Cerebellar cortex (tissue), 1 donor: ENCODE measurements at places on chromosomes 11 and 22.

GRCh38 chr11:83282084-83282716 lies 4.0 kb downstream of the CCDC90B start:
- no peak for DNase-seq

GRCh38 chr11:2570841-2571597 lies 126.2 kb downstream of the KCNQ1 start:
- DNase-seq: no peak

DNA sequence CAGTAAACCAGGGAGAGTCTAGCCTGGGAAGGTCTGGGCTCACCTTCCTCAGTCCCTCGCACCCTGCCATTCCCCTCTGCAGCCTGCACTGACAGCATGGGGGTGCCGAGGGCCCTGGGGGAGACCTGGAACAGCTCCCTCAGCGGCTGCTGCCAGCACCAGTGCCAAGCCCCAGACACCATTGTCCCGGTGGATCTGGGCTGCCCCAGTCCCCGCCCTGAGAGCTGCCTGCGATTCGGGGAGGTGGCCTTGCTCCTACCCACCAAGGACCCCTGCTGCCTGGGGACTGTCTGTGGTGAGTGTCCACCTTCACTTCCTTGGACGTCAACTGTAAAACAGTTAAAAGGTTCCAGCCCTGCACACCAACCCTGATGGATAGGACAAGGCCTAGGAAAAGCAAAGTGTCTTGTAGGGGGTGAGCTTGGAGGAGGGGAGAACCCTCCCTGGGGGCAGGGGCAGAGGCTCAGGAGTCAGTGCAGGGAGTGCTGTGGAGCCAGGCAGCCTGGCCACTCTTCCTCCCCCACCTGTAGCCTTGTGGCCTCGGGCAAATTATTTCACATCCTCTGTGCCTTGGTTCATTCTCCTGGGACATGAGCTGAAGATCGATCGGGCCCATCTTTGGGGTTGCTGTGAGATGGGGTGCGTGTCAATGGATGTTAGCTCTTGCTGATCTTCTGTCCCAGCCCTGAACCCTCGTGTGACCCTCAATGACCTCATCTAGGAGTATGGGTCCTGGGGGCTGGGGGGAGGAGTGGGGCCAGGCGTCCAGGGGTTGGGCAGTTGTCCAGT lies 85.2 kb upstream of the MYOD1 start:
- no peak for DNase-seq

GRCh38 chr11:75200531-75200930 lies 40.0 kb upstream of the TPBGL start:
- no peak for DNase-seq

- DNase-seq: peak; percentile 79
Observed at GRCh38 chr11:3984896-3985295, 109.7 kb upstream of the RRM1 start.

- no peak for DNase-seq
Observed at GRCh38 chr11:109514313-109515018, 92.5 kb downstream of the C11orf87 start.

- DNase-seq: no peak
Observed at GRCh38 chr11:94639901-94640721, 72.9 kb downstream of the PIWIL4 start.

DNA sequence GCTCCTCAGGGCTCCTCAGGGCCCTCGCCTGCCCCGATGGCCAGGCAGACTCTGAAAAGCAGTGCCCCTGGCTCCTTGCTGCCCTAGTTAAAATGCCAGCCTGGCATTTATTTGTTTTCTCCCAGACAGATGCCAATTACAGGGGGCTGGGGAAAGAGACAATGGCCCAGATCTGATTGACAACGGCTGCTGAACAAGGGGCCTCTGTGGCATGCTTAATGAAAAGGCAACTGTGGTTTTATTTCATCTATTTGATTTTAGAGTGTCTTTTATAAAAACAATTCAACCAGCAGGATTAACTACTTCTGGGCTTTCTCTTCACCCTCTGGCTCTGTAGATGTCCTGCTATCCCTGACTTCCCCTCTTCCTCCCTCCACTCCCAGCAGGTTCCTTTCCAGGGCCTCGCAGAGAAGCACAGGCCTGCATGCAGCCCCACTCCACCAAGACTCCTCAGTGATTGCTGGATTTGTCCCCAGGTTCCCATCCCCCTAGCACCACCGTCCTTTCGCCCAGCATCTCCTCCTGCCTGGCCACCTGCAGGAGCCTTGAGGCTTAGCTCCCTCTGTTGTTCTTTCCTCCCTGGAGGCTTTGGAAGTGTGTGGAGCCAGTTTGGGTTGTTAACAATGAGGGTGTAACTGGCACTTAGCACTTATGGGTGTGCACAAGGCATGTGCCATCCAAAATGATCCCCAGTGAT lies 171.1 kb downstream of the TENM4 start:
- DNase-seq: no peak

DNA sequence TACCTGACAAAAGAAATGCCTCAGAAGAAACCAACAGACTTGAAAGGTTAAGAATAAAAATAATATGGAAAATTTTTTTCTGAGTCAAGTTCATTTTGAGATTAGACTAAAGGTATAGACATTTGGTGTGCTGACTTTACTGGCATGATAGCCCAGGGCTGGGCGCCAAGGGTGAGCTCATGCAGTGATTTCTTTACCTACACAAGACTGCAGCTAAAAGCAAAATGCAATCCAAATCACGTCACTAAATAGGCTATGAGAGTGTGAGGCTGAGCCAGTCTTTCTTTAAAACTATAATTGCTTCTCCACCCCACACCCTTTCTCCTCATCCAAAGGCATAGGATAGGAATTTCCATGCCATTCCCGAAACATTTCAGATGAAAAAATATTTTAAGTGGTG lies 196.5 kb downstream of the FAM76B start:
- peak; percentile 6 for DNase-seq

DNA sequence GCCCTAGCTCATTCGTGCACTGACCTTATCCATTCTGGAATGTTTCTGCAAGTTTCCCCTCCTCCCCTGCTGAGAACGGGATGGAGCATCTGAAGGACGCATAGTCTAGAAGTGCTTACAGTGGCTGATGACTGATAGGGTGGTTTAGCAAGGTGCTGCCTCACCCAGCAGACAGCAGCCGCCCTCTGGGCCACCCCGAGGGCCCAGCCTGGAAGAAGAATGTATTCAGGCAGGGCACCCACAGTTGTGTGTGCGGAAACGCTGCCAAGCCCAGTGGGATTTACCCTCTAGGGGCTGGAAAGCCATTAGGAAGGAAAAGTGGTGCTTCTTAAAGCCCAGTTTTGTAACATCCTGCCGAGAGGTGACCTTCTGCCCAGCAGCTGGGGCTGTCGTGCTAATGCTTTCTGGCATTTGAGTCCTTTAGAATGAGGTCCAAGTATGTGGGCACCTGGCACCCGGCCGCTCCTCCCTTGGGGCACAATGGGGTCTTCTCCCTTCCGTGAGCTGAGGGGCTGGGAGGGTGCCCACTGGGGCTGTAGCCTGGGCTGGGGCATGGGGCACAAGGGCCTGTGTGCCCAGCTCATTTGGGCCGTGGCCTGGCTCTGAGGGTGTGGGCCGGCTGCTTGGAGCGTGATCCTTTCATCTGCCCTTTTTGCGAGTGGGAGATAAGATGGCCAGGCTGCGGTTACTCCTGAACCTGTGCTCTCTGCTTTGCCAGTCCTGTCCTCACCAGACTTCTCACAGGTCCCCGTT lies 14.4 kb downstream of the FBLN1 start:
- DNase-seq: no peak

DNA sequence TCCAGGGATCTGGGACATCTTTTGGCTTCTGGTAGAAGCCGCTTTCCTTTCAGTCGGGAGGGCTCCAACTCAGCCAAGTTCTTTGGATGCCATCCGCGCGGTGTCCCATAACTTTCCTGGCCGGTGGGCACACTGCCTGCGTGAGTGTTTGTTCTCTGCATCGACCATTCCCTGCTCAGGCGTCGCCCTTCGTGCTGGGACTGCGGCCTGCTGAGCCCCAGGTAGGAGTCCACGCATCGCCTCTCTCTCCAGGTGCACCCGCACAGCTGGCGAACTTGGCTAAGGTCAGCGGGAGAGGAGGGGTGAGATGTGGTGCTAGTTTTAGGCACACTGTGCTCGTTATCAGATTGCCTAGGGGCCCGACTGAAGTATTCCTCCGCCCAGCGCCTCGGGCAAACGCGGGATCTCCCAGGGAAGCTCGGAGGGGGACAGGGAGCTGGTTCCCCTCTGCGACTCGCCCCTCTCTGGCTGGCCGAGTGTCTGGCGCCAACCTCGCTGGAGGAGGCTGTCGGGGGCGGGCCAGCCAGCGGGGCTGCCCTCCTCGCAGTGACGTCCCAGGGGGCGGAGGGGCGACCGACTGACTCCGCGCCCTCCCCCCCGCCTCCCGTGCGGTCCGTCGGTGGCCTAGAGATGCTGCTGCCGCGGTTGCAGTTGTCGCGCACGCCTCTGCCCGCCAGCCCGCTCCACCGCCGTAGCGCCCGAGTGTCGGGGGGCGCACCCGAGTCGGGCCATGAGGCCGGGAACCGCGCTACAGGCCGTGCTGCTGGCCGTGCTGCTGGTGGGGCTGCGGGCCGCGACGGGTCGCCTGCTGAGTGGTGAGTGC lies at the start of gene LAYN:
TSS of gene LAYN (plus strand) at position 607 of the 823 bp plus-strand sequence. CDS start at position 731, 124 bp downstream.
- DNase-seq: no peak

DNA sequence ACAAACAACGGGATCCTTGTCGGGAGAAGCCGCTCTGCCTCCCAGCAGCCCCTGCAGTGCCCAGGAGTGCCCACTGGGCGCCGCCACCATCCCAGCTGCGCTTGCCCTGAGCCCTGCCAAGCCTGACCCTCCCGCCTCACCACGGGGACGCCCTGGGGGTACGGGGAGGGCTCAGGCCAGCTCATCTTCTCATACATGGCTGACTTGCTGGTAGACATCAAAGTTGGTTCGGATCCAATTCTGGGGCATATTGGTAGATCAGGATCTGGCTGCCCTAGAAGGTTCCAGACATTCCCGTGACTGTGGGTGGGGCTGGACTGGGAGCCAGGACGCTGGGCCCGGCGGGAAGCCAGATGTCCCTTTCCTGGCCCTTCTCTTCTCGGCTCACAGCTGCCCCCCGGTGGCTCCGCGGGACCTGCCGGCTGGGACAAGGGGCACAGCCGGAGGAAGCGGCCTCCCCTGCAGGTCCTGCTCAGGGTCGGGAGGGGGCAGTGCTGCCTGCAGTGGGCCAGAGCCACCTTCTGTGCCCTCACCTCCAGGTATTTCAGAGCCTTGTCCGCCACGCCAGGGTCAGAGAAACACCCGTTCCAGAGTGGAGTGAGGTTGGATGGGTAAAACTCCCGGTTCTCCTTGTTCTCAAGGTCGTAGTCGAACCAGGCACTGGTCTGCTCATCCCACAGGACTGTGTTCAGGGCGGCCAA lies 10.6 kb upstream of the TREH start:
- peak; percentile 90 for DNase-seq

DNA sequence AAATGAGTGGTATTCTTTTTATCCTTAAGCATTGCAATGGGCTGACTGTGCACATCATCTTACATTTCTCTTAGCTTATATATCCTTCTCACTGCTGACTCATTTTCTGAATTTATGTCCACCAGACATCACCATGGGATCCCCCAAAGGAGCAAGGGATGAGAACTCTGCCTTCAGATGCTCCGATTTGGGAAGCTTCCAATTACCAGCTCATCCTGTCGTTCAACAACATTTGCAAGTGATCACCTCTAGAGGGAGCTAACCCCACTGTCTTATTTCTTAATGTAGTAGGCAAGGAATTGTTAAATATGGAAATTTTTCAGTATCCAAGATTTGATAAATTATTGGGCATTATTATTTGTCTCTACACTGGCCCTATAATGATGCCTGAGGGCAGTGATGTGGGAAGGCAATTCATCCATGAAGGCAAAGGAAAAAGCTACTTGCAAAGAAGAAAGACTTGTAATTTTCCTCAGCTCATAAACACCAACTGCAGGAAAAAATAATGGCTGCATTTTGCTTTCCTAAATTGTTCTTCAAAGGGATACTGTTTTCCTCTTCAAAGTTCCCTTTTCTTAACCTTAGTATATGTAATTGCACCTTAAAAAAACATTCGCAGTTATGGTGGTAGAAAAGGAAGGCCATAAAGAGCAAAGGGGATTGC lies 102.4 kb upstream of the FSHB start:
- DNase-seq: peak; percentile 26

- no peak for DNase-seq
Observed at GRCh38 chr11:113265362-113265761, 49.0 kb upstream of the TTC12 start.

GRCh38 chr22:26563022-26563421 lies 26.9 kb downstream of the TPST2 start:
- DNase-seq: no peak

DNA sequence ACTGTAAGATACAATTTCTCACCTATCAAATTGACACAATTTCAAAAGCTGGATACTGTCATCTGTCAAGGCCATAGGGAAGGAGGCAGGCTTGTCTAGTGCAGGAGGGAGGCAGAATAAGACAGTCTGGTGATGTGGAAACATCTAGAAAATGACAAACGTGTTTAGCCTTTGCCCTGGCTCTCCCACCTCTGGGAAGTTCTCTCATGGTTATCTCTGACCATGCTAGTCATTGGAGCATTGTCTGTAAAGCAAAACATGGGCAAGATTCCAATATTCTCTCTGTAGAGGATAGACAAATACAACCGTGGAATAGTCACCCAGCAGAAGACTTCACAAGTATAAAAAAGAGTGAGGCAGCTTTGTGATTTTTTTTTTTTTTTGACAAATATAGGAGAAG lies 9.1 kb upstream of the SERHL2 start:
- no peak for DNase-seq

DNA sequence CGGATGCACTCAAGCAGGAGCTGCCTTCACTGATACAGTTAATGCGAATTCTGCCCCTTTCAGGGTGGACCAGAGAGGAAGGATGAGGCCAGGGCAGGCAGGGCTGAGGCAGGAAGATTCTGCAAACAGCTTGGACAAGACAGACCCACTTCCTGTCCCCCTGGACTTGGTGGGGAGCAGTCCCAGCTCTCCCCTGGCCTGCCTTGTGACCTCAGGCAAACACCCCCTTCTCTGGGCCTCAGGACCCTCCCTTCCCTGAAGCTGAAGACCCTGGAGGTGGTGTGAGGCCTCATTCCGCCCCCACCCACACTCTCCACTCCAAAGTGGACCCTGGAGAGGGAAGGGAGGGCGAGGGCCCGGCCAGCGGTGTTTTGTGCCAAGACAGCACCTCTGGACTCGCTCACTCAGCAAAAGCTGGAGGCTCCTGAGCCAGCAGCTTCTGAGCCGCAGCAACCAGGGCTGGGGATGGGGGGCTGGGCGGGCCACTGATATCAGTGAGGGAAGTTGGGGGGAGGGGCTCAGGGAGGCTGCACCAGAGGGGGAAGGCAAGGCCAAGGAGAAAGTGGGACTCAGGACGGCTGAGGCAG lies 8.5 kb downstream of the RAB3IL1 start:
- DNase-seq: no peak

- DNase-seq: no peak
Observed at GRCh38 chr11:47589977-47590861, 3.7 kb downstream of the FAM180B start.

GRCh38 chr11:19878520-19878919 lies 165.9 kb downstream of the NAV2 start:
- no peak for DNase-seq

DNA sequence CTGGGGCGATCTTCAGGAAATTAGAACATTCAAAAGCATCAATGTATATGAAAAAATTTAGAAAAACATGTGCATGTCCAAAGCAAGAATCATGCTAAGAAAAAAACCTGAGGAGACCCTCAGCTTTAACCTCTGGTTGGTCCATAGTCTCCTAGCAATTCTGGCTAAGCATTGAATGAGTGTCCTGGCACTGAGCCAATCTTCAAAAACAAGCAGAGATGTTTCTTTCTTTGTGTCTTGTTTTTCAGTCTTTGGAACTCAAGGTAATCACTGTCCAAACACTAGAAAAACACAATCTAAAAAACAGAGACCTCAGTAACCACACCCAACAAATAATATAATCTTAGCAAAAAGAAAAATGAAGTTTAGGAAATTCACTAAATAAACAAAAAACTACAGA lies 205.4 kb upstream of the CARD18 start:
- no peak for DNase-seq
